ENCODE measurements at places on chromosomes 6 and 20.

- no peak for DNase-seq
Measured at GRCh38 chr6:37943436-37944058, 124.0 kb downstream of the ZFAND3 start.

DNA sequence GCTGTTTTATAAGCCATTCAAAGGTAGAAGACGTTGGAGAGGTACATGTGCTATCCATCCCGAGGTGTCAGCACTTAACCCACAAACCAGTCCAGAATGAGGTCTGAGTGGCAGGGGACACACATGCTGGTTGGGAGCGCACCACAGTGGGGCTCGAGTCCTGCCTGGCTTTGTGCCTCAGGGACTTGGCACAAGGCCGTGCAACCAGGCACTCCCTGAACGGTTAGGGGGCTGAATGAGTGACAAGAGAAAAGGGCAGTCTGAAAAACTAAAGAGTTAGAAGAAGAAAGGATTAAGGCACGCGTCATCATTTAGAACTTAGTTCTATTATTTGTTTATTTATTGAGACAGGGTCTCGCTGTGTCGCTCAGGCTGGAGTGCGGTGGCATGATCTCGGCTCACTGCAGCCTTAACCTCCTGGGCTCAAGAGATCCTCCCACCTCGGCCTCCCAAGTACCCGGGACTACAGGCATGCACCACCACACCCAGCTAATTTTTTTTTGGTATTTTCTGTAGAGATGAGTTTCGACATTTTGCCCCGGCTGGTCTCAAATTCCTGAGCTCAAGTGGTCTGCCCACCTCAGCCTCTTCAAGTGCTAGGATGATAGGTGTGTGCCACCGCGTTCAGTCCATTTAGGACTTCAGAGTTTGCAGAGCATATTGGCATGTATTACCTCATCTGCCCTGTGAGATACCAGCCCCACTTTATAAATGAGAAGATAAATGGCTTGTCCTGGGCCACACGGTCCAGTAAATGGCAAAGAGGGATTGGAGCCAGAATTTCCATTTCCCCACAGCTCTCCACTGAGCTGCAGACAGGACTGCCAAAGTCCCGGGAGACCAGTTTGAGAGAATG is 47.4 kb upstream of the IRF4 start:
- DNase-seq: no peak

DNA sequence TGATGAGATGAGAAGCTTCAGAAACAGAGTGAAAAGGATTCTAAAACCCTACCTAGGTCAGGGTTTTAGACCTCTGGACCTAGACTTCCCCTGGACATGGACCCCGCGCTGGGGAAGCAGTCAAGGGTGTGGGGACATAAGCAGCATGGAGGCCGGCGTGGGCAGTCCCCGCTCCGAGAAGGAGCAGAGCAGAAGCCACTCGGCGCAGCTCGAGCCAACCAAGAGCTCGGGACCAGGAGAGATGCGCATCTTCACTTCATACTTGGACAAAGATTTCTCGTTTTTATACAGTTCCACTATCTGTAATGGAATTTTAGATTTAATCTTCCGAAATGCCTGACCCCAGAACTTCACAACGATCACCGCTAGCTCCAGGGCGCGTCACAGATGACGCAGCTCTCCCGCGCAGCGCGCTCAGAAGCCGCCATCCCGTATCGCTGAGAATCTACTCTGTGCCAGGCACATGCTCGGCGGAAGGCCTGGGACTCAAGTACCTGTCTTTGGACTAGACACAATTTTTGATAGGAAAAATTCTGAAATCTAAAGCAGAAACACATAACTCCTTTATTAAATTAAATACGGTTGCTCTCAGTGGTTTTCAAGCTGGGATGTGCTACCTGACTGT is 60.3 kb downstream of the WDR27 start:
- no peak for DNase-seq

DNA sequence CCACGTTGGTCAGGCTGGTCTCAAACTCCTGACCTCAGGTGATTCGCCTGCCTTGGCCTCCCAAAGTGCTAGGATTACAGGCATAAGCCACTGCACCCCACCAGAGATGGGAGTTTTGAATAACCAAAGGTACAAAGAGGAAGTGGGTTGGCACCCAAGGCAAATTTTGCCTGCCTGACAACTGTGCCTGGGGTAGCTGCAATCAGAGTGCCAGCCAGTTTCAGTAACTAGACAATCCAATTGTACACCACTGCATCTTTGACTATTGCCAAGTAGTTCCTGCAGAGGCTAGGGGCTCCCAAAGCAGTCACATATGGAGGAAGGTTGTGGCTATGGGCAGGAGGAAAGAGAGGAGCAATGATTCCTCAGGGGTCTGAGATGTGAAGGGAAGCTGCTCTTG is 16.6 kb downstream of the ZC3H12D start:
- no peak for DNase-seq

GRCh38 chr6:136011475-136011874 is 160.0 kb downstream of the PDE7B start:
- no peak for DNase-seq

DNA sequence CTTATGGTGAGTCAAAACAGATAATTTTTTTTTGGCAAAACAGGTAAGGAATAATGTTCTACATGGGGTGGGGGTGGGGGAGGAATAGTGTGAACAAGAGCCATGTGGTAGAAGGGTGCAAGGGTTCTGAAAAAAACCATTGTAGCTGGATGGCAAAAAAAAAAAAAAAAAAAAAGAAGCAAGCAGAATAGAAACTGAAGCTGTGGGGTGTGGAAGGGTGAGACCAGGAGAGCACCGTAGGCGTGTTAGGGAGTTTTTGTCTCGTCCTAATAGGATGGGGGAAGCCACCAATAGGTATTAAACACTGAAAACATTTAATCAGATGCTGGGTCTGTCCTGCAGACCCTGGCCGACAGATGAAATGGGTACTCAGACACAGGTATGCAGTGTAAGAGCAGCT is 110.1 kb downstream of the ADTRP start:
- DNase-seq: no peak

GRCh38 chr20:12019715-12020114 is 102.0 kb downstream of the BTBD3 start:
- DNase-seq: no peak

DNA sequence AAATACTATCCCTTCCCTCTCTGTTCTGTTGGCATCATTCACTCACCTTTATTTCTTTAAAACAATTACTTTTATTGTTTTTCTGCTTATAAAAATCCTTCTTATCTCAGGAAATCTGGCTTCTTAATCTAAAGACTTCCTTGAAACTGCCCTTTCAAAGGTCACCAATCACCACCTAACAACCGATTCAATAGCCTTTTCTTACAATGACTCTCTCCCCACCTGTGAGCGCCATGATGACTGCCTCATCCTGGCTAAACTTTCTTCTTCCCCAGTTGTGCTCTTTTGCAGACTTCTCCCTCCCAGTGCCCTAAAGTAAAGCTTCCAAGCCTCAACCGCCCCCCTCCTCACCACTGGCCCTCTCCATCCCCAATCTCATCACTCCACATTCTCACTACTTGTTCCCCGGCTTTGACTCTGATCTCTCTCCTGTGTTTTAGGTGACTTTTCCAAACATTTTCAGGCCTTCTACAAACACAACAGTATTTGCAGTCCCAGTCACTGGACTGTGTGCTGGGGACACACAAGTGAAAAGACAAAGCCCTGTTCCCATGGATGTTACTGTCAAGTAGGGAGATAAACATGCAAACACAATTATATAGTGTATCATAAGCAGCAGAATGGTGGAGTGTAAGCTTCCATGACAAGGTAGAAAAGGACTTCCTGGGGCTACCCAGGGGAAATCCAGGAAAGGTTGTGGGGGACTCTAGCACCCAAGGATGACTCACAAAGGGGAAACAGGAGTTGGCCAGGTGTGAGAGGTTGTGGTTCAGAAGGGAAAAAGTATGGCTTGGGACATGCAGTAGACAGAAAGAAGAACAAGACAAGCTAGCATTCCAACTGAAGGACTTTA is 12.8 kb downstream of the NHSL1 start:
- no peak for DNase-seq

- no peak for DNase-seq
Measured at GRCh38 chr6:167089243-167090142, 33.4 kb upstream of the CCR6 start.

All from nucleus accumbens (tissue), 56 donors.